ENCODE measurements at places on chromosomes 2 and 18.

GRCh38 chr2:128644718-128645256 is 326.1 kb upstream of the HS6ST1 start:
- DNase-seq, result no peak

DNA sequence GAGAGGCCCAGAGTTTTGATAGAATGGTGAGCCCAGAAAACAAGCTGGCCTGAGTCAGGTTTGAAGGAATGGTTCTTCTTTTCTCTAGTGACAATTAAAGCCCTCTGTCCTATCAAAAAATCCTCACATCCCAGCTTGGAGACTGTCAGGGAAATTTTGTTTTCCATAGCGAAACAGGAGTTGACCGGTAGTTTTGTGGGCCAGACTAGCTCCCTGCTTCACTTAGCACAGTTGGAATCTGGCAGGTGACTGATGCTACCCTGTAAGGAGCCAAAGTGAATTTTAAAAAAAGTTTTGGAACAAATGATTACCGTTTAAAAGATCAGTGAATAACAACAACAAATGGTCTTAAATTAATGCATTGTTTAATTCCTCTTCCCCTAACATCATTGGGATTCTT is 6.7 kb downstream of the NAB1 start:
- no peak for DNase-seq

- DNase-seq, result no peak
Observed at GRCh38 chr18:2459886-2460285, 111.4 kb downstream of the METTL4 start.

GRCh38 chr2:241295326-241296095 is 20.0 kb downstream of the HDLBP start:
- no peak for DNase-seq

- DNase-seq, result no peak
Observed at GRCh38 chr2:715038-715437, 37.8 kb upstream of the TMEM18 start.

DNA sequence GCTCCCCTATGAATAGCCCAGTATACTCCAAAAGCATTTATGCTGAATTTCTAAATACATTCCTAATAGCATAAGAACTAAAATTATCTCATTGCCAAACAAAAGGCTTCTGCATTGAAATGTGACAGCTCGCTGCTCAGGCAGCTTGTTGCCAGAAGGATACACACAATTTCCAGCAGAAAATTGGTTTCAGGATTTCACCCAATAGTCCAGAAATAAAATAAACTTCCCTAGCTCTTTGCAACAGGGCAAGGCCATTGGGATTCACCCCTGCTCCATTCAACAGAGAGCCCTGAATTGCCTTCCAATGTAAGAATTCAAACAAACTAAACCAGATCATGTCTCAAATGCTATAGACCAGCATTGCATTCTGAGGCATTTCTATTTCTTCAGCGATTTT is 70.7 kb downstream of the RBM43 start:
- no peak for DNase-seq

- DNase-seq, result peak; percentile 53
Observed at GRCh38 chr18:58915006-58915799, 50.5 kb downstream of the ZNF532 start.

GRCh38 chr18:48801728-48802542 is 148.8 kb downstream of the SMAD7 start:
- DNase-seq, result no peak

DNA sequence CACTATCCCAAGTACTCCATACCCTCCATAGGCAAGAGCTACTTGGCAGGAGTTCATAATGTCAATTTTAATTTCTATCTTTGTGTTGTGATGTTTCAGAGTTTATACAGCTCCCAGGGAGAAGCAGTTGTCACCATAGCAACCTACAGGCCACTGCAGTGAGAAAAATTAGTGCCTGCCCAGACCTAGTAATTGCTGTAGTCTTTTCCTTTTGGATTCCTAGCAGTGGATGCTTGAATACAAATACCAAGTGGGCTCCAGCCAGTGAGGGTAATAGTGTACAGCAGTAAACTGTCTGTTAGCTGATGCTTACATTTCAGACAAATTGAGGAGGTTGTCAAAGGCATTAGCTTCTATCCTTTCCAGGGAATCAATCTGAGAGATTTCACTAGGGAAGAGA is 26.7 kb downstream of the LHCGR start:
- no peak for DNase-seq

DNA sequence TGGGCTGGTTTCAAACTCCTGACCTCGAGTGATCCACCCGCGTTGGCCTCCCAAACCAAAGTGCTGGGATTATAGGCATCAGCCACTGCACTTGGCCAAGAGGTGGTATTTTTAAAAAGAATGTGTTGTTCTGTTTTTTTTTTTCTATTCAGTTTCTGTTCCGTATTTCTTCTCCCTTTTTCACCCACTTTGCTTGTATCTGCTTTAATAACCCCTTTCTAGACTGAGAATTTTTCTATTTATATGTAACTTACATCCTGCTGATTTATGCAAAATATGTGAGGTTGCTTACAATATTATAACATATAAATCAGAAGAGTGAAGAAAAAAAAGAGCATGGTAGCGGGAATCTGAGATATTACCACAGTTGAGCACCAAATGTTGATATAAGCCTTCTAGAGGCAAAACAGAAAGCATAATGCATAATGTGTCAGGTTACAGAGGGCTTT is 17.2 kb upstream of the LYPD6B start:
- no peak for DNase-seq

- peak; percentile 25 for DNase-seq
Observed at GRCh38 chr2:28068088-28068487, 177.6 kb downstream of the BABAM2 start.

GRCh38 chr18:74928194-74928968 is 280.6 kb downstream of the PTGR3 start:
- no peak for DNase-seq

- DNase-seq, result no peak
Observed at GRCh38 chr2:167424221-167424620, 535.9 kb downstream of the XIRP2 start.

DNA sequence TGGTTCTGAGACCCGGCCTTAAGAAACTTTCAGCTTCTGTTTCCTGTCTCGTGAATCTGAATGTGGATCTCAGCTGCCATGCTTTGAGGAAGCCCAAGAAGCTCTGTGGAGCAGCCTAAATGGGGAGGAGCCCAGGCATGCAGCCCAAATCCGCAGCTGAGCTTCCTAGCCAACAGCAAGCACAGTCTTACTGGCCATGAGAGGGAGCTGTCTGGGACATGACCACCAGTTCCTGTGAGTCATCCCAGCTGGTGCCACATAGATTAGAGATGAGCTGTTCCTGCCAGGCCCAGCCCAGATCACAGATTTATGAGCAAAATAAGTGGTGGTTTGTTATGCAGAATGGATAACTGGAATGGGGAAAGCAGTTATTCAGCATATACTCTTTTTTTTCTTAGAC is 224.4 kb upstream of the APCDD1 start:
- DNase-seq, result no peak

DNA sequence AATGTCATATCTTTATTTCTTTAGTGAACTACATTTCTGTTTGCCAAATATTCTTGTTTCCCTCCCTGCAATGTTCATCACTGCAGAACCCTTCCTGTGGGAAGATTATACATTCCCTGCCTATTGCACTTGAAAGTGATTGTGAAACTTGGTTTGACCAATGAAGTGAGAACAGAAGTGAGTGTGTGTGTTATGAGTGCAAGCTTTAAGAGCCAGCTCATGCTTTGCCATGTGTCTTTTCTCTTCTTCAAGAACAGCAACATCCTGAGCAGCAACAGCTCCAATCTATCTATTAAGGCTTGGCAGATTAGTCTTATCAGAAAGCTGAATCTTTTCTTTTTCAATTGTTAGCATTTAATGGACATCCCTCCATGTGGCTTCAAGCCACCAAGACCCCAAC is 42.0 kb upstream of the UBE2E3 start:
- no peak for DNase-seq

DNA sequence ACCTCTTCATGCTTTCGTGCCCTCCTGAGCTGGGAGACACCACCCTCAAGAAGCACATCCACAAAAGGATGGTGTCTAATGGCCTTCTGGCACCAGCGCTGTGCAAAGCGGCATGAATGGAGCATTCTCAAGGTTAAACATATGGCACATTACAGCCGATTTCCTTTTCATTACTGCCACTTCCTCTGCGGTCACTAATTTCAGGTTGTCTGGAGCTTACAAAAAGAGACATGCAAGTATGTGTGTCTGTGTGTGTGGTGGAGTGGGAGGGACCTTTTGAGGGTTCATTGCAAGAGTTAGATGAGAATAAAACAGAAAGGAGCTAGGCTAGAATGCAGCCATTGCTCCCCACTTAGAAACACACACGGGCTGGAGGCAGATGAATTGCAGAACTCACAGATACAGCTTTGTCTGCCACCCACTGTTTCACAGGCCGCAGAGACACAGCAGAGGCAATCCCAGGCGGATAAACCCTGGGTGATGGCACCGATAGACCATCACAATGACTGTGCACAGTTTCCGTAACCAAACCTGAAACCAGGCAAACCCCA is 76.0 kb downstream of the TGIF1 start:
- no peak for DNase-seq

DNA sequence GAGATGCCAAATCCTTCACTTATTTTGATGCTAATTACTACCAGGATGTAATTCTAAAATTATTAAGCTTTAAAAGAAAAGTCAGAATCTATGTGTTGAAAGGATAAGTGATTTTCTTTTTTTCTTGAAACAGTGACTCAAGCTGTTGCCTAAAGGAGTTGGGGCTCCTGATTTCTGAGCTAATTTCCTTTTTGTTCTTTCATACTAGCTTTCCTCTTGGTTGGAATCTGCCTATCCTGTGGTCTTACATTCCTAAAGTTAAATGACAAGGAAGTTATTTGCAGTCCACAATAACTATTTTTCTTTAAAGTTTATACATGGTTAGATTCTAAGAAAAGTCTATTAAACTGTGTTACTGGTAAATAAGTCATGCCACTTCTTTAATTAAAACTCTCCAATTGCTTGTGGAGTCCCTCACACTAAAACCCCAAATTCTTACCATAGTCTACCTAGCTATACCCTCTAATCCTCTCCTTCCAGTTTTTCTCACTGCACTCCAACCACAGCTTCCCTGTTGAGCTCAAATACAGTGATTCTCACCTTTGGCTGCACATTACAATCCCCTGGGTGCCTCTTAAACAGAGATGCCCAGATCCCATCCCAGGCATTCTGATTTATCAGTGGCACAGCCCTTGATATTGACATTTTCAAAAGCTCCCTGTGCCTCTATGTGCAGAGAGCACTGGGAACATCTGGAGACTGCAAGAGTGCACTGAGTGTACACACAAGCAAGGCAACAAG is 63.3 kb upstream of the EFEMP1 start:
- no peak for DNase-seq

DNA sequence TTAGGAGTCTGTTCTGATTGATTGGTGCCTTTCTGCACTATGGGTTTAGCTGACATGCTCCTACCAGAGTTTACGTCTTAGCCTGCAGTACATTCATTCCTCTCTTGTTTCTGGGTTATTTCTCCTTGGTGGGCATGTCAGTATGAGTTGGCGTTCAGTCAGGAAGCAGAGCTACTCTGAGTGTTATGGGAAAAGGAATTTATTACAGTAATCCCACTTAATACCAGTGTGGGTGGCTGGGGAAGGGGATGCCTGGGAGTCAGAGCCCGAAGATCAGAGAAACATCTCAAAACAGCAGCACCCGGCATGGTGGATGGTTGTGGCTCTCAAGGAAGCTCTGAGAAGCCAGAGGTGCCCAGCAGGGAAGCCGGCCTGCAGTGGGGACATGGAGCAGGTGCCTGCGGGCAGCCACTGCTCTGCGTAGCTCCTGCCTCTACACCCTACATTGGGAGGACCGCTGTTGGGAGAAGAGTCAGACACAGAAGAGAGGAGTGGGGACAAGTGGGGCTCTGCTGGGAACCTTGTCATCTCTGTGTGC is 48.9 kb downstream of the RAB31 start:
- no peak for DNase-seq

DNA sequence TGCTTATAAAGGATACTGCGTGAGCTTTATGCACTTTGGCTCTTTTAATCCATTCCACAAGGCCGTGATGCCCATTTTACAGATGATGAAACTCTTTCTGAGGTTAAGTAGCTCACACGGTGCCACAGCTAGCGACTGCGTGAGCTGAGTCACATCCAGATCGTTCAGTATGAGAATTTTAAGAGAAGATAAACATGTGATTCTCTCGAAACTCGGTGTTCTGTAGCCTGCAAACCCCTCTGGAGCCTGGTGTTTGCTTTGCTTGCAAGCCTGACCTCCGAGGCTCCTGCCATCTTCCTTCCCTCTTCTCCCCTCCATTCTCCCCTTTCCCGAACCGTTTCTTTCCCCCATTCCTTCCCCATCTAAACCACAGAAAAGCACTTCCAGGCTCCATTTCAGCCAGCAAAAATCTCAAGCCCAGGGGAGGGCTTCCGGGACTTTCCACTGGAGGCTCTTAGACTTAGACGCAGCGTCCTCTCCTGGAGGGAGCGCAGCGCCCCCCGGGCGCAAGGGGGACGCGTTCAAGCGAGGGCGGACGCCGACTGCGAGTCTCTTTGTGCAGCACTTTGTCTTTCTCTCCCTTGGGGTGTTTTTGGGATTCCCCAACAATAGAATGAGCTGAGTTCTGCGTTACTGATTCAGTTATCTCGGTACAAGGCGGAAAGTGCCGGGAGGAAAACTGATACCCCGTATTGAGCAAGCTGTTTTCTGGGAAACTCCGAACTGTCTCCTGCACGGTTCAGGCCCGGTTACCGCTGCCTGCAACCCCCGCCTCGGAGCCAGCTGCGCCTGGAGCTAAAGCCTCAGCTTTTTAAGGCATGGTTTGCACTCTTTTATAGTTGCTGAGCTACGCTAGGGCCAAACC is 38.0 kb downstream of the CYP1B1 start:
- peak; percentile 71 for DNase-seq

- no peak for DNase-seq
Observed at GRCh38 chr2:62185475-62186155, 10.3 kb upstream of the B3GNT2 start.

DNA sequence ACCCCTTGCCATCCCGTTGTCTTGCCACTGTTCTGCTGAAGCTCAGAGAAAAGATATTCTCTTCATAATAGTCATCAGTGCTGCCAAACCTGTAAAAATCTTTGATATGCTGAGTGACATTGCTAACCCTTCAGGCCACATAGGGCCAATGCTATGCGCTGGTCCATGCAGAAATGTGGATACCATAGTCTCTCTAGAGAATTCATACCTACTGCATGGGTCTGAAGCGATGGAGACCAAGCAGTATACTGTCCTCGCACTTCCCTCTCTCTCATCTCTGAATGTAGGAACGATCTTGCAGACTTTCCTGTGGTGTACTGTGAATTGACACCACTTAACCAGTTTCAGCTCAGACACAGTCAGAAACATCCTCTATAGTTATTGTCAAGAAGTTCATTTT is 17.9 kb upstream of the ANKRD44 start:
- no peak for DNase-seq

DNA sequence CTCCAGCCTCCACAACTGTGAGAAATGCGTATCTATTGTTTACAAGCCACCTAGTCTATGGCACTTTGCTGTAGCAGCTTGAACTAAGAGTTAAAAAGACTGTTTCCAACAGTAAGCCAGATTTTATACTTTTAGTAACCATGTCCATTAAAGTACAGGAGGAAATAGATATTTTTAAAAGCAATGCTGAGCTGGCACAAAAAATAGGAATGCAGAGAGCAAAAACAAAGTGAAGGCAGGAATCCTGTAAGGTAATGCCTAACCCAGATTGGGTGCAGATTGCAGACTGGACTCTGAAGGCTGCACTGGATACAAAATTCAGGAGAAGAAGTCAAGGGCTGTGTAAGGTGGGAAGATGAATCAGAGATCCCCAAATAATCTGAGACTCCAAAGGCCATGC is 55.5 kb downstream of the SH3YL1 start:
- no peak for DNase-seq

GRCh38 chr2:240480834-240481623 is 45.6 kb downstream of the GPC1 start:
- no peak for DNase-seq

GRCh38 chr18:35432565-35433001 is 55.4 kb upstream of the ZNF396 start:
- no peak for DNase-seq

Measured in left kidney (tissue), 8 donors.